ENCODE measurements at places on chromosomes 7 and 10.

- no peak for DNase-seq
These were observed 168.8 kb downstream of the HECW1 start for GRCh38 chr7:43281268-43281667.

DNA sequence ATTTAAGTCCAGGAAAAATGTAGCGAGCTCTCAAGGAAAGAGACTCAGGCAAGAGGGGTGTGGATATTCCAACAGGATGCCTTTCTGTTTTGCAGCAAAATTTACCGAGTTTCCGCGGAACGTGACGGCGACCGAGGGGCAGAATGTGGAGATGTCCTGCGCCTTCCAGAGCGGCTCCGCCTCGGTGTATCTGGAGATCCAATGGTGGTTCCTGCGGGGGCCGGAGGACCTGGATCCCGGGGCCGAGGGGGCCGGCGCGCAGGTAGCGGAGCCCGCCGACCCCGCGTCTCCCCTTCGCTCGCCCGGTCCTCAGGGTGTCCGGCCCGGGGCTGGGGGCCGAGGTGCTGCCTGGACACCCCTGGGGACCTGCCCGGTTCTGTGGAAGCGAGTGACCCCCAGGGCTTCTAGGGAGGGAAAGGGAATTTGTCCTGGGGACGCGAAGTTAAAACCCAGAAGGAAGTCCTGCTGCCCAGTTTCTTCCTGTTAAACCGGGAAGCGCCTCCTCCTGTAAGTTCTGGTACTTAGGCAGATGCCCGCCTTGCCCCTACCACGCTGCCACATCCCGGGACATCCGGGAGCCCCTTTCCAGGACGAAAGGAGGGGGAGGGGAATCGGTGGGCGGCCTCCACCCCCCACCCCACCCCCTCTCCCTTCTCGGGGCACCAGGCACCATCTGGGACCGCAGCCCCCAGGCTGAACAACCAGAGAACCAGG, 2.5 kb downstream of the VSTM2A start:
- DNase-seq, result no peak

DNA sequence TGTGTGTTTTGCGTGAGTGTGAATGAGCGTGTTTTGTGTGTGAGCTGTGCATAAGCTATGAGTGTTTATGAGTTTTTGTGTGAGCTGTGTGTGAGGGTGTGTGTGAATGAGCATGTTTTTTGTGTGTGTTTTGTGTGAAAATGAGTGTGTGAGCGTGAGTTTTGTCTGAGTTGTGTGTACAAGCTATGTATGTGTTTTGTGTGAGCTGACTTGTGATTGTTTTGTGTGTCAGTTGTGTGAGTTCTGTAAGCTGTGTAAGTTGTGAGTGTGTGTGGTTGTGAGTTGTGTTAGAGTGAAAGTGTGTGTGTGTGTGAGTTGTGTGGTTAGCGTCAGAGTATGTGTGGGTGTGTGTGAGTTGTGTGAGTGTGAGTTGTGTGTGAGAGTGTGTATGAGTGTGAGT, 343.2 kb downstream of the PTPRN2 start:
- DNase-seq, result no peak

DNA sequence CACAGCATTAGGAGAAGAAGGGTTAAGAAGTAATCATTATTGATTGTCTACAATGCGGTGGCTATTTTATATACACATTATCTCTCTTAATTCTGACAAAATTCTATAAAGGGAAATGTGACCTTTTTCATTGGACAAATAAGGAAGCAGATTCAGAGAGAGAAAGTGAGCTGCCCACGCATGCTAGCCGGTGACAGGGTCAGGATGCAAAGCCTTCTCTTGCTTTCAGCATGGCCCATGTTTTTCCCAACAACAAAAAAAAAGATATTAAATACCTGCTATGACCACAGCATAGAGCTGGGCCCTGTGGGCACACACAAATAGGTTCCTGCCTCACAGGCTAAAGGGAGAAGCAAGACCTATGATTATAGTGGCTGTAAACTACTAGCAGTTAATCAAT, 66.8 kb downstream of the PPP1R3C start:
- DNase-seq, result no peak

DNA sequence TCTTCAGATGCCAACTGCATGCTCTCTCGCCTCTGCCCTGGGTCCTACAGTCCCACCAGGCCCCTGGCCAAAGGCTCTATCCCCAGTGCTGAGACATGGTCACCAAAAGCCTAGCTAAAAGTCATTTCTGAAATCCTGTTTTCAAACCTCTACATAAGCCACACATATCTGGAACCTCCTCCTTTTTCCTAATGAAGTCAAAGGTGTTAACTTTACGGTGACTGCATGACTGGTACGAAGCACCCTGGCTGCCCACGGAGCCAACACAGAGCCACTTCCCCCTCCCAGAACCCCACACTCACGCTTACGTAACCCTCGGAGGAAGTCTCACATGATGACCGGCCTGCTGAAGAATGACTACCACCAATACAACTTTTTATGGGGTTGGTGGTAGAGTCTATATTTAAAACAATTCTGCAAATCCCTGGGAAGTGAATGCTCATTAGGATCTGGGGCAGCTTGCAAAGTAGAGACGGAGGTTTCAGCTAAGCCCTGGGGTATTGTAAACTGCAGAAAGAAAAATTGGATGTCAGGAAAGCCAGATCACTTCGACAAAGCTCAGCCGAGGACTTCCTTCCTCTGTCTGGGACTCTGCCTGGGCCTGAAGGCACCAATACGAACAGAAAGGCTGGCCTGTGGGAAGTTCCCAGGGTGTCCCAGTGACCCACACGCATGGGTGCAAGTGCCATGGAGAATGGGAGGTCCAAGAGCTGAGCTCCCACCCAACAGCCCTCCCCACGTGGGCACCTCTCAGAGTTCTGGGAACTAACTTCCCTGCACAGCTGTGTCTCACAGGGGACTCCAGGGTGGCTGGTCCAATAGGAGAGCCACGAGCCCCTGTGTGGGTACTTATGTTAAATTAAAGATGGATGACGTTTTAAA, 50.7 kb downstream of the PDGFA start:
- no peak for DNase-seq

DNA sequence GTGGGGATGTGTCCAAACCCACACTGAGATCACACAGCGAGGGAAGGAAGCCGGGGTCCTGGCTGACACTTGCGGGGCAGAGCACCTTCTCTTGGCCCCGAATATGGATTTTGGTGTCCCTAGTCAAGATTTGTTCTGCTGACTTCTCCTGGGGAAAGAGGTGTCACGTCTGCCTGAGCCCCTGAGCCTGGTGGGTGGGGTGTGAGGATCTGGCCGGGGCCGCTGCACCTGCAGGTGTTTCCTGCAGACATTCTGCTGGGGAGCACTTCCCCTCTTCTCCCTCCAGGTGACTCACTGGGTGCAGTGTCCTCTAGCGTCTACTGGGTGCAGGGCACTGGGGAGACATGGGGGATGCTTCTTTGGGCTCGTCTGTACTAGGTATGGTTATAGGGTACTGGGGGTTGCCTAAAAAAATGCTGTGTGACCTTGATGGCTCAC, 99.2 kb downstream of the GRK5 start:
- DNase-seq, result peak; percentile 62

- no peak for DNase-seq
These were observed 236.0 kb upstream of the NRP1 start for GRCh38 chr10:33570495-33570894.

- DNase-seq, result no peak
These were observed 75.2 kb downstream of the COL13A1 start for GRCh38 chr10:69876931-69877330.

- DNase-seq, result no peak
These were observed 169.2 kb downstream of the SEMA3A start for GRCh38 chr7:84025332-84025927.

DNA sequence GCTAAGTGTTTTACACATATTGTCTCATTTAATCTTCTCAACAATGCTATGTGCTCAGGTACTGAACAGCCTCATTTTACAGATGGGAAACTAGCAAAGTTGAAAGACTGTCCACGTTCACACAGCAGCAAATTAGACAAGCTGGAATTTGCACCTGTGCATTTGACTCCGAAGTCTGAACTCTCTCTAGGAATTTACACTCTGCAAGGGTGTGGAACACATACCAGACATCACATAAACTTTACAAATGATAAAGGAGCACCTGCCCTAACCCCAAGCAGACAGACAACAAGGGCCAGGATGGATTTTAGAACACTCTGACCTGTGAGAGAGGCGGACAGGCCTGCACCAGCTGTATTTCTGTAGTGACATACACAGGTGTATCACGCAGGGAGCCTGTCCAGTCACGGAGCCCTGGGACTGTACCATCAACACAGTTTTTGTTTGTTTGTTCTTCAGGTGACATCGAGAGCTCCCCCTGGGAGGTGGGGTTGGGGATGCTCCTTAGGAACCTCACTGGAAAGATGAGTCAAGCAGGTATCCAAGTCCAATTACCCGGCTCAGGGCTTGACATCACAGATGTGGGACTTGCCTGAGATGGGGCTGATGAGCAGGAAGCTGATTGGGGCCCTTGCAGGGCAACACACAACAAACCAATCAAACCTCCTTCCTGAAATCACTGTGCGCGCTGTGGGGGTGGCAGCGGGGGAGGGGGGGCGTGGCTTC, 31.0 kb downstream of the MKI67 start:
- DNase-seq, result no peak

GRCh38 chr7:117791877-117792780, 81.1 kb downstream of the CTTNBP2 start:
- no peak for DNase-seq
